ENCODE measurements at places on chromosomes 2 and 18.

DNA sequence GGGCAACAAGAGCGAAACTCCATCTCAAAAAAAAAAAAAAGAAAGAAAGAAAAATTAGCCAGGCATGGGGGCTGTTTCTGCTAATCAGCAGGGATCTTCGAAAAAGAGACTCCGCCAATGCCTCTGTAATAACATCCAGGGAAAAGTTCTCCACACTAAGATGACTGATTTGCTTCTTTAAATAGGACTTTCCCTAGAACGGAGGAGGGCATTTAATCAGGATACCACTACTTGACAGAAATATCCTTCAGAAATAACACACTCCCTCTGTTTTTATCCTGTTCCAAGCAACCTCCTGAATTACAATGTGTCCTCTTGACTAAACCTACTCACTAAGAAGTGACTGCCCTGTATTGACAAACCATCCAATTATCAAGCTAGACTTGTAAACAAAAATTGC is 21.7 kb downstream of the REV1 start:
- DNase-seq: no peak

DNA sequence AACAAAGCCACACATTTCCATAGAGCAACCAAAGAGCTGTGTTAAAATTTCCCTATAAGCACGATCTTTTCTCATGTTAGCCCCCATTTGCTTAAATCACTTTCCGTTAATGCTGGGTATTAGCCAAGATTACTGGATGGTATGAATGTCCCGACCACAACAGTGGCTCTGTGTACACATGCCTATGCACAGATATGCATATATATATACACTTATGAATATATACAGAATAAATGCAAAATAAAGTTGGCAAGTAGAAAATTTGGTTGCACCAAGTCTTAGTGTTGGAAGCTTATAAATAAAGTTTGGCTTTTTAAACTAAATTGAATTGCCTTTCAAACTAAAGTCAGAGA is 265.9 kb upstream of the ETAA1 start:
- DNase-seq: no peak

GRCh38 chr2:164849506-164849905 is 7.9 kb upstream of the COBLL1 start:
- no peak for DNase-seq

GRCh38 chr2:86309966-86310365 is 27.5 kb downstream of the REEP1 start:
- peak; percentile 27 for DNase-seq

DNA sequence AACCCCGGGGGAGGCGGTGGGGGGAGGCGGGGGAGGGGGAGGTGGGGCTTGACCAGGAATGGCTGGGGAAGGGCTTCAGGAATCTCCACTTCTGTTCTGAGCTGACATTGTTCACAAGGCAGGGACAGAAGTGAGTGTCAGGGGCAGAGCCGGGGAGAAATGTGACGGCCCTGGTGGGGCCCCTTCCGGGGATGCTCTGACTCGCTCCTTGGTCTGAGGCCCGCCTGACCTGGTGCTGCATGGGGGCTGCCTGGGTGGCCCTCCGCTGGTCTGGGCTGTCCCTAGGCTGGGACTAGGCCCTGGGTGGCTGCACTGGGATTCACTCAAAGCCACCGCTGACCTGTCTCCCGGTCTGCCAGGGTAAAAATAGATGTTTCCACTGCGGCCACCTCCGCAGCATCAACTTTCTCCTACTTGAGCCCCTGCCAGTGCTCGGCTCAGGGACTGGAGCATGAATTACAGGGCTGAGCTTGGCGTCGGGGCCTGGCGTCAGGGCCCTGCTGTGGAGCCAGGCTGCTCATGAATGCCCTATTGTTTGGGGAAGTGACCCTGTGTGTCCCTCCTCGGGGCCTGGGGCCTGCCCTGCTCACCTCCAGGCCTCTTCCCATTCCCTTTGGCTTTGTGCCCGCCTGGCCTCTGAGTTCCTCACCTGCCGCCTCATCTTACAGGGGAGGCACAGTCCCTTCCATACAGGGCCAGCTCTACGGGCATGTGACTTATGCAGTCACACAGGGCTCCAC is 247.5 kb downstream of the DYSF start:
- DNase-seq: peak; percentile 71

DNA sequence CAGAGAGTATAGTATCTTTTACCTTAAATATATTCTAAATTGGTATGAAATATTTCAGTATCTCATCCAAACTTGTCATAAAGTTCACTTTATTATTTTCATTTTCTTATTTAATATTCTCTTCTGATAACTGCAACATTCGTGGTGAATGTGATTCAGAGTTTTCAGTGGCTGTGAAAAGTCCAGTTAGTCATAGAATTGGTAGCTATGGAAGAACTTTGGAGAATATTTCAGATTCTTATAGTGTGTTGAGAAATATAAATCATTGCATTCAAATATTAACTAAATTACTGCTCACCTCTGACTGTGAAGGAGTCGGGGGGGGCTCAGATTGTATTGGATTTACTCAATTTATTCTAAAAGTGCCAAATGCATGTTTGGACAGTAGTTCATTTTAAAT is 178.6 kb upstream of the VWC2L start:
- DNase-seq: no peak

GRCh38 chr18:48985161-48985560 is 34.4 kb upstream of the SMAD7 start:
- DNase-seq: no peak

DNA sequence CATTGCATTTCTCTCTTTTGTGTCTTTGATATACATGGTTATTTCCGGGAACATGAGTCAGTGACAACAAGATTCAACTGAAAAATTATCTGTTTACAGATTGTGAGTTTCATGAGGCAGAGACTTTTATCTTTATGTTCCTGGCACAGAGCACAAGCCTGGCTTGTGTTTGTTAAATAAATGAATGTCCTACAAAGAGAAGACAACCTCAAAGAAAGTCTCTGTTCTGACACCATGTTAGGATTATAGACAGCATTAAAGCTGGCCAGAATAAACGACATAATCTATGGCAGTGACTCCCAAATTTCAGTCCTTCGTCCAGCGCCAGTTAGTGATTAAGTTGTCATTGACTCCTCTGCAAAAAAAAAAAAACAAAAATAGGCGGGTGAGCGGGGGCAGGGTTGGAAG is 97.4 kb upstream of the DNAJC10 start:
- DNase-seq: no peak

- no peak for DNase-seq
These were observed 198.1 kb downstream of the IKZF2 start for GRCh38 chr2:212953170-212953920.

DNA sequence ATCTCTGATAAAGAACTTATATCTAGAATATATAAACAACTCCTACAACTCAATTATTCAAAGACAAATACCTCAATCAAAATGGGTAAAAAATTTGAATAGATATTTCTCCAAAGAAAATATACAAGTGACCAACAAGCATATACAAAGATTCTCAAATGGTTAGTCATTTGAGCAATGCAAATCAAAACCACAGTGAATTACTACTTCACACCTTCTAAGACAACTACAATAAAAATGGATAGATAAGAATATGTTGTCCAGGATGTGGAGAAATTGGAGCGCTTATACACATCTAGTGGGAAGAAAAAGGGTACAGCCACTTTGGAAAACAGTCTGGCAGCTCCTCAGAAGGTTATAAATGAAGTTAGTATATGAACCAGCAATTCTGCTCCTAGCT is 332.9 kb downstream of the TGIF1 start:
- no peak for DNase-seq

DNA sequence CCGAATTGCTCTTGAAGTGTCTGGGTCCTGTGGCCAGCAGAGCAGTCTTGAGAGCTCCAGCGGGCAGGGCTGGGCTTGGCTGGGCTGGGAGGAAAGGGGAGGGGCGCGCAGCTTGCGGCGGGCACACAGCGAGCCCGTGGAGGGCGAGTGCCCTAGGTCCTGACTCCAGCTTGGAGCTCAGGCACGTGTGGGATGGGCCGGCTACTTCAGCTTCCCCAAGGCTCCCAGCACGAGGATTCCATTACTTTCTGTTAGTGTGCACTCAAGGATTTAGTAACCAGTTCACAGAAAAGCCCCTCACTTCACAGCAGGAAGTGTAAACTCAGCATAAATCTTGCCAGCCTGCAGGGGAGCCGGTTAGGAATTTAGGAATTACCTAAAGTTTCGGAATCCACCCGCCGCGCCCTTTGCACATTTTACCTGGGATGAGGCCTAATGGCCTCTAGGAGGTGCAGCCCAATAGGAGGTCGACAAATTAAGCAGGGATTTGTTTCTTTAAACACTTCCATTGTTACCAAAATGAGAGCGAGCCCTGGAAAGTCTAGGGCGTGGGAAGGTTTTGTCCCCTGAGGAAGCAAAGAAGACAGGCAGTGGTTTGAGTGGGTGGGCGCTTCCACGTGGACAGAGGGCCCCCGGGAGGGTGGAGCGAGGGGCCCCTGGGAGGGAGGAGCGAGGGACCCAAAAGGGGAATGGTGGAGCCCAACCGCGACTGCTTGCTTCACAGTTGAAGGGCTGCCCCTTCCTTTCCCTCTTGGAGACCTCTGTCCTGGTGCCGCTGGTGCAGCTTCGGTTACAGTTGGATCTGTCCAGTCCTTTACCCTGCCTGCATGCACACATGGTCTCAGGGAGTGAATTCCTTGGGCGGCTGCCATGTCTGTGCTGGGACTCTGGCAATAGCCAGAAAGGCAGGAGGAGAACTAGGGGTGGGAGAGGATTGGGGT is 93.3 kb downstream of the CTAGE1 start:
- DNase-seq: no peak

DNA sequence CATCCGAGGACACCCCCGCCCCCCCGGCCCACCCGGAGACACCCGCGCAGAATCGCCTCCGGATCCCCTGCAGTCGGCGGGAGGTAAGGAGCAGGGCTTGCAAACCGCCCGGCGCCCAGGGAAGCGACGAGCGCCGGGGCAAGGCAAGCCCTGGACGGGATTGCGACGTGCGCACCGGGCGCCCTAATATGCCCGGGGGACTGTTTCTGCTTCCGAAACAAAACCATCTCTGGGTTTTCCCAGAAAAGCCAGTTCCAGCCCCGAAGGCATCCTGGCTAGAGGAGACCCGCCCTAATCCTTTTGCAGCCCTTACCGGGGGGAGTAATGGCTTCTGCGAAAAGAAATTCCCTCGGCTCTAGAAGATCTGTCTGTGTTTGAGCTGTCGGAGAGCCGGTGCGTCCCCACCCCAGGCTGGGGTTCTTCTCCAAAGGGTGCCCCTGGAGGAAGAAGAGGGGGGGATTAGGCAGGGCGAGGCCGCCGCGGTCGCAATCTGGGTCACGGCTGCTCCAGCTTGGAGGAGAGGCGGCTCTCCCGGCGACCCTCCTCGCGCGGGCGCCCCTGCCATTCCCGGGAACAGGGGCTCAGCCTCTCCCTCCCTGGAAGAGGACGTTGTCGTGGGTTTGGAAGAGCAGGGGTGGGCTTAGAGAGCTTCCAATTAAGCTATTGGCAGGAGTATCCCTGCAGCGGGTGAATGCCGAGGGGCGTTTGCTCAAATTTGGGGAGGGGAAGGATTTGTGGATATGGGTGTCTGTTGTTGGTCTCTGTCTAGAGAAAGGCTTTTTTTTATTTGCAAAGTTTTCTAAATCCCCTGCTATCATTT is 521 bp downstream of the MYCN start:
- DNase-seq: peak; percentile 43

DNA sequence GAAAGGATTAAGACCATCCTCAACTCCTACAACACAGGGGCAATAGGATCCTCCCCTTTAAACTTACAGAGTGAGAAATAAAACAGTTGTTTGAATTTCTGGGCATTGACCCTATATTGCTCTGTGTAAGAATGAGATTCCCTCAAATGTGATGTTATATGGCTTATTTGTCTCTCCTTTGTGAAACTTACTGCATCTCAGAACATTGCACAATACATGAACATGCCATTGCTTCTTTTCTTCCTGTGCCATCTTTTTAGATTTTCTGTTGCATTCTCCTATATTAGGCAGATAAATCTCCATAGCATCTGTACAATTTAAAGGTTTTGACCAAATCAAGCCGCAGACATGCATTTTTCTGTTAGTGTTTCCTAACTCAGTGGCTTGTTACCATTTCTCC is 941.9 kb upstream of the FANCL start:
- no peak for DNase-seq

DNA sequence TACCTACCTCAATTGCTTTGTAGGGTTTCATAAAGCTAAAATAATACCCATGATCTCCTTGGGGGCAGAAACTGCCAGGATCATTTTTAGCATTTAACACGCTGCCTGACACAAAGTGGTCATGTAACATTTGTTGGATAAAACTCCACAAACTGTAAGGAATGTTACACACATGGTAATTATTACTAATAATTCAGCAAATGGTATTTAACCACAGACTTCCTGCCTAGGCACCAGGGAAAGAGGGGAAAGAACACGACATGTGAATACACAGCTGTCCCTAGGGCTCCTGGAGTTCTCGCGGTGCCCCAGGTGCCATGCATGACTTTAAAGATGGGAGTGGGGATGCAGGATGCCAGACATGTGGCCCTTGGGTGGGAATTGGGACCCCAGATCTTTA is 43.5 kb downstream of the ASAP2 start:
- no peak for DNase-seq

GRCh38 chr18:54923339-54923956 is 35.8 kb downstream of the CCDC68 start:
- DNase-seq: no peak

DNA sequence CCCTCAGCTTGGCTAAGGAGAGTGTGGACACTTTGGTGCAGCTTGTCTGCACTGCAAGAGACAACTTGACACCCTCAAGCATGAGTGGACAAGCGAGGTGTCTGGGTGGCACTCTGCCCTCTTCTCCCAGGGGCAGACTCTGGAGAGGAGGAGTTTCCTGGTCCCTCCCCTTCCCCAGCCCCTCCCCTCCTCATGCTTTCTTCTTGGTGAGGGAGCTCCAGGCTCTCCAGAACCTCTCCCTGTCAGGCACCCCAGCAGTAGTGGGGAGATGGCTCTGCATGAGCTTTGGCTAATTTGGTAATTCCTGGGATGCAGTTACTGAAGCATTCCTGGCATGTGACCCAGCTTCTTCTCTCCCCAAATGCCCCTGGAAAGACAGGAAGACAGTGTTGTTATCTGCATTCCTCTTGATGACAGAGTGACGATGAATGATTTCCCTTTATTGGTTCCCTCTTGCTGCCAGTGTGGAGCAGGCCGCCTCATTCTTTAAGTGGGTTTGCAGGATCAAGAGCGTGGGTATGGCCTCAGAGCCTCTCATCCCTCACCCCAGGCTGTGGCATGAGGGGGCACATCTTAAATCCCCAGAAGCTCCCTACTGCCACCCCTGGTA is 89.2 kb downstream of the STPG4 start:
- DNase-seq: no peak

- no peak for DNase-seq
These were observed 138.4 kb upstream of the ALPP start for GRCh38 chr2:232239951-232240681.

GRCh38 chr2:26243470-26244308 is 743 bp downstream of the HADHA start:
- DNase-seq: peak; percentile 35

- no peak for DNase-seq
These were observed 60.6 kb downstream of the CCDC93 start for GRCh38 chr2:117953231-117953630.

- no peak for DNase-seq
These were observed 99.4 kb upstream of the RGPD4 start for GRCh38 chr2:107727318-107727717.

- DNase-seq: no peak
These were observed 198.1 kb downstream of the PDE1A start for GRCh38 chr2:182228741-182229140.

Measured in nucleus accumbens (tissue), 56 donors.